ENCODE measurements at places on chromosomes 7 and 10.

DNA sequence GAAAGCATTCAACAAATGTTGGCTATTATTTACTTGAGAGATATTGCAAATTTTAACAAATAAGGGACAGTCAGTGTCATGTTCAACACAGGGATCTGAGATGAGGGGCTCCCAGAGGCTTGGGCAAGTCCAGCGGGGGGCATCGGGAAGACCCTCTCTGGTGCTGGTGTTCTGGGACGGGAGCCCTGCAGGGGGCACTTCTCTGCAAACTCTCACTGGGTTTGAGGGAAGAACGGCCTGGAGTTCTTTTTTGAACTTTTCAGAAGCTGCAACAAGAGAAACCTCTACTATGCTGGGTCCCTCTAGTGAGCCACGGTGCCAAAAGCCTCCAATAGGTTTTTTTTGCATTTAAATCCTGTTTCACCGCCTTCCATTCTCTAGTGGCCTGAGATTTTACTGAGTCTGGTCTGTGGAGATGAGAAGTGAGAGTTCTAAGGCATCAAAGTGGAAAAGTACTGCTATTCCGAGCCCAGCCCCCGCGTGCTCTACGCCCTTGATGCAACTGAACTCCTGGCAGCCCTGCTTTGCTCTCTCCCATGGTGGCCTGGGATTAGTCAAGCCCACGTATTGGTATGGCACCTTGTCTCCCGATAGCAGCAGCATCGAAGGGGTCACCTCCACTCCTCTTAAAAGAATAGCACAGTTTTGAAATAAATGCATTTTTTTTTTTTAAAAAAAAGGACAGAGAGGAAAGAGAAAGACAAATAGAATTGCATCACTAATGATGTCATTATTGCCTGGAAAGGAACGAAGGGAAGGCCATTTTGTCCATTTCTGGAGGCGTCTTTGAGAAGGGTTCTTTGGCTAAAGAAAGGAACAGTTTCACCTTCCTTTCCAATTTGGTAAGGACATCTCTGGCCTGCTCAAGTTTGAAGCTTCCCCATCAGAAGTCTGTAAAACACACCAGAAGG lies 43.5 kb downstream of the CLEC2L start:
- DNase-seq: no peak

DNA sequence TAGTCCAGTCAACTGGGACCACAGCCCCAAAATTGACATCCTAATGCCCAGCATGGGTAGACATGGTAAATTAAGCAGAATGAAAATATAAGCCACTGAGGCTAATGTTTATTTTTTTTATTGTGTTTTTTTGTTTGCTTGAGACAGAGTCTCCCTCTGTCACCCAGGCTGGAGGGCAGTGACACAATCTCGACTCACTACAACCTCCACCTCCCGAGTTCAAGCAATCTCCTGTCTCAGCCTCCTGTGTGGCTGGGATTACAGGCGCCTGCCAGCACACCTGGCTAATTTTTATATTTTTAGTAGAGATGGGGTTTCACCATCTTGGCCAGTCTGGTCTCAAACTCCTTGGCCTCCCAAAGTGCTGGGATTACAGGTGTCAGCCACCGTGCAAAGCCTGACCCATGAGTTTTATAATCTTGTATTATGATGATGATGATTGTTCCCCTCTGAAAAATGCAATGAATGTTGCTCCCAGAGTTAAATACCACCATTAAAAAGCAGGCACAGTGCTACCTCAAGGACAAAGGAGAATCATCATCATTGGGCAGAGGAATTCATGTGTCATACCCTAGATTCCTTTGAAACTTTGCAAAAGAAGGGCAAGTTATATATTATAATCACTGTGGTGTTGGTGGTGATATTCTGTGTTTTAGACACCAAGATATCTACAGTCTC lies 228.0 kb downstream of the PARD3 start:
- no peak for DNase-seq

GRCh38 chr10:131850383-131850870 lies 50.4 kb upstream of the PPP2R2D start:
- no peak for DNase-seq

GRCh38 chr10:22086730-22087401 lies 83.3 kb upstream of the DNAJC1 start:
- no peak for DNase-seq

GRCh38 chr7:28841766-28842165 lies 116.4 kb downstream of the TRIL start:
- DNase-seq: no peak

DNA sequence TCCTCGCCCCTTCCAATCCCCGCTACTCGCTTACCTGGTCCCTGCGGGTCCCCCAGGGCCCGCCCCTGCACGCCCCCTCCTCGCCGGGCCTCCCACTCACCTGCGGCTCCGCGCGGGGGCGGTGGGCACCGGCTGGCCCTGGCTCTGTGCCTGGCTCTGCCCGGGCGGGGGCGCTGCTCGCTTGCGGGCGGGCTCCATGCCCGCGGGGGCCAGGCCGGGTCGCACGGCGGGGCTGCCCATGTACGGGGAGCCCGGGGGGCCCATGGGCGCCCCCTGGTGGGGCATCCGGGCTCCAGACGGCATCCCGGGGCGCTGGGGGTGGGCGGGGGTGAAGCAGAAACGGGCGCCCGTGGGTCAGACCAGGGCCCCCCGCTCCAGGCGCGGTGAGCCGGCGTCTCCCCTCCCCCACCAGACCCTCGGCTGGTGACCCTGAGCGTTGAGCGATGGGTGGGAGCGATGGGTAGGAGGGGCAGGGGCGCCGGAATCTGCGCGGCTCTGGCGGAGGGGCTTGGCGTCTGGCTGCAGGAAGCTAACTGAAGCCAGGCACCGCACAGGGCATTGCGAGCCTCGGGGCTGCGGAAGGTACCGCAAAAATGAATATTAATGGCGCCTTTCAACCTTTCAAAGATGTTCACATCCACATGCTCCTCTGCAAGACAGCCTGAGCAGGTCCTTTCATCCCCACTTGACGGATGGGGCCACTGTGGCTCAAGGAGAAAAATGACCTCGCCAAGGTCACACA lies 3.0 kb downstream of the SMARCD3 start:
- DNase-seq: peak; percentile 91
